ENCODE measurements at places on chromosomes 5 and 9. TPM values are rescaled to one million over a fixed set of nuclear protein-coding genes. Genes with fewer than 3 reads are reported as not detected.

HRH2 gene
- total RNA-seq: not detected

NINJ1 gene
- total RNA-seq: 50.4 TPM

SEMA6A gene
- total RNA-seq: 7.2 TPM

FAM200C gene
- total RNA-seq: 2.6 TPM

CDC42SE2 gene
- total RNA-seq: 57.5 TPM

CER1 gene
- total RNA-seq: not detected

RAD50 gene
- 19.8 TPM for total RNA-seq

RHOBTB3 gene
- 24.3 TPM for total RNA-seq

TNFSF15 gene
- total RNA-seq: 0.21 TPM

C5orf47 gene
- not detected for total RNA-seq

SPAG8 gene
- total RNA-seq: not detected

CFAP157 gene
- not detected for total RNA-seq

CCNI2 gene
- total RNA-seq: 0.48 TPM

SV2C gene
- total RNA-seq: not detected

ZNF189 gene
- total RNA-seq: 9.2 TPM

FAM153A gene
- total RNA-seq: 1.3 TPM

TUSC1 gene
- total RNA-seq: 23.0 TPM

RGS3 gene
- total RNA-seq: 21.4 TPM

PLCXD3 gene
- total RNA-seq: under 0.01 TPM

PCDHA12 gene
- total RNA-seq: 0.48 TPM

RETREG1 gene
- 24.3 TPM for total RNA-seq

CHSY3 gene
- 1.4 TPM for total RNA-seq

TNC gene
- total RNA-seq: 254 TPM

COL23A1 gene
- 0.43 TPM for total RNA-seq

PCDHGA3 gene
- under 0.01 TPM for total RNA-seq

CDH12 gene
- total RNA-seq: not detected

EMB gene
- total RNA-seq: 42.6 TPM

NSMF gene
- total RNA-seq: 33.0 TPM

OR1J2 gene
- total RNA-seq: not detected

HAVCR1 gene
- total RNA-seq: not detected

LRRC70 gene
- 1.5 TPM for total RNA-seq

Measured in tracheal epithelial cell (primary cell).